ENCODE measurements at places on chromosomes 5 and 9. TPM values are rescaled to one million over a fixed set of nuclear protein-coding genes. Genes with fewer than 3 reads are reported as not detected.

LHFPL2 gene
- total RNA-seq: 72.6 TPM

PCDHA1 gene
- 0.15 TPM for total RNA-seq

CSF1R gene
- 0.28 TPM for total RNA-seq

CMYA5 gene
- not detected for total RNA-seq

RMRP gene
- total RNA-seq: not detected

ZSWIM6 gene
- total RNA-seq: 5.7 TPM

GALNT12 gene
- 4.3 TPM for total RNA-seq
